ENCODE measurements at places on chromosomes 7 and 10.

GRCh38 chr7:36338256-36338655, 51.4 kb upstream of the ANLN start:
- DNase-seq: no peak

DNA sequence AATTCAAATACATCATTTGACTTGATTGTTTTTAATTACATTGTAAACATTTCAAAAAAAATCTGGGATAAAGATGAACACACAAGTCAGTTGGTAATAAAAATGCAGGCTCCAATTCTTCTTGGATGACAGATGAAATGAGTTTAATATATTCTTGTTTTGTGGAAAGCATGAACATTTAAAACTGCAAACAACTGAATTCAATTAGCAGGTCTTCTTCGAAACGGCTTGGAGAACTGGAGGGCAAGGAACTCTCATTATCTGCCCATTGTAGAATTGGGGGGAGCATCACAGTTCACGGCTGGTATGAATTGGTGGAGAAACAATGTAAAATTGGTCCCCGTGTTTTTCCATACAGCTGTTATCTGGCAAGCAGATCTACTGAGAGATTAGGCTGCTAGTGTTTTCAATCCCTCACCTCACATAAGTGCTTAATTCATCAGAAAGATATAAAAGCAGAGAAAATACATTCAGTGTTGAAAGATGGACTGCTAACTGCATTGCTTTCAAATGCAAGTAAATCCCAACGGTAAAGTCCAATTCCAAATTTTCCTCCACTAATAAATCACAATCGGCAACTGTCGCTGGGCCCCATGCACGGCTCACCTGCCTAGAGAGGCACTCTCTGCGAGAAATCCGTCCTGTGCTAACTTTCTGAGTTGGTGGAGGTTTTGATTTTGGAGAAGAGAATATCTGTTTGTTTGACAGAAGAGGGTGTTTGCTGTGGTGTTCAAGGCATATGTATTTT, 199.5 kb downstream of the ZNF438 start:
- DNase-seq: no peak

GRCh38 chr7:120985130-120985758, 3.3 kb upstream of the CPED1 start:
- DNase-seq: no peak

DNA sequence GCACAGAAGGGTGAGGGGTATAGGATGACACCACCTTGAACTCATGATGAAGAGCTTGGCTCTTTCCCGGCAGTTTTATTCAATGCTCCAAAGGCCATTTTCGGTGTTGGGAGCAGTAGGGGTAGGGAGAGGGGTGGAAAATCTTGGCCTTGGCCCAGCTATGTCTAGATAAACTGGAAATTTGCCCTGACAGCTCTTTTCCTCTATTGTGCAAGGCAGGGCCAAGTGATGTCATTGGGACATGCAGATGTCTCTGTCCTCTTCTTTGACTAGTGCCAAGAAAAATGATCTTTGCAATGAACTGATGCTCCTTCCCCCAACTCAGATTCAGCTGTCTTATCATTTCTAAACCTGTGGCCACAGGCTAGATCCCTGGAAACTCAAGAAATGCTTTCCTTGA, 27.7 kb upstream of the PRKCQ start:
- no peak for DNase-seq

- no peak for DNase-seq
These were observed 3.2 kb downstream of the UBE2H start for GRCh38 chr7:129949292-129950133.

Data from keratinocyte (primary cell).